ENCODE measurements at places on chromosomes 2 and 18.

DNA sequence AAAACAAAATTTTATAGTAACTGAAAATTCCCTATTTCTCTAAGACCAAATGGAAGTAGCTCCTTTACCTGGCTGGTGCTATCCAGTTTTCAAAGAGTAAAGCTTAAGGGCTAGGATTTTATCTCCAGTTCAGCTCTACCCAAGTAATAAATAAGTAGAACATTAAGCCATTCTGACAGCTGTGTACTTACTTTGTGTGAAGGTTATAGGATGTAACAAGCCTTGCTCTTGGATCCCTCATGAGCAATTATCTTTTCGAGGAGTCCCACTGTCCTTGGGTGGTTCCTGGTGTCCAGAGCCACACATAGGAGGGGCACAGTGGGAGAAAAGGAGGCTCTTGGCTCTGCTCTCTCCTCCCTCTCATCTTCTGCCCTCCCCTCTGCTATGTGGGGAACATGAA, 45.5 kb downstream of the KIF5C start:
- DNase-seq = no peak

- no peak for DNase-seq
Observed at GRCh38 chr2:200003444-200003843, 48.1 kb downstream of the MAIP1 start.

GRCh38 chr18:70292628-70293027, 3.8 kb downstream of the SOCS6 start:
- no peak for DNase-seq

- no peak for DNase-seq
Observed at GRCh38 chr18:48493434-48494230, 45.2 kb upstream of the CTIF start.

DNA sequence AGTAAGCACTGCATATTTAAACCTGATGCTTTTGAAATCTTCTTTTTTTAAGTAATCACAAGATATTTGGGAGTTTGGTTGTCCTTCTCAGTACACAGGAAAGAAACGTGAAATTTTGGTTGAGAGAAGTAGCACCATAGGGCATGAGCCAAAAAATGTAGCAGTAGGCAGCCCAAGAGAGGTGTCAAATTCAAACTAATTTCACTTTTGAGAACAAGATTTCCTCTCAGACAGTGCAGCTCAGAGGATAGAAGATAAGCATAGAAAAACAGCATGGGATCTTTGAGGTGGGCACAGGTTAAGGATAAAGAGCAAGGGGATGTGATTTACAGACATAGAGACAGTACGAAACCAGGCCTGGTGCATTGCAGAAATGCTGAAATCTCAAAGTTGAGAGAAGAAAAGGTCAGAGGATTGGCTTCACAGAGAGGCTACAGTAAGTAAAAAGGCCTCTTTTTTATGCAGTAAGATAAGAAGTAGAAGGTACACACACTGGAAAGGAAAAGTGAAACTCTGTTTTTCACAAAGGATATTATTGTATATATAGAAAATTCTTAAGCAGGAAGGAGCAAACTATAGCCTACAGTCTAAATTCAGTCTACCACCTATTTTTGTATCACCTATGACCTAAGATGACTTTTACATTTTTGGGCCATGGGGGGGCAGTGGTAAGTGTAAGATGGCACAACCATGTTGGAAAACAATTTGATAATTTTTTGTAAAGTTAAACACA, 89.8 kb downstream of the PKP4 start:
- no peak for DNase-seq

- DNase-seq = no peak
Observed at GRCh38 chr2:67694445-67694844, 297.3 kb downstream of the ETAA1 start.

- DNase-seq = no peak
Observed at GRCh38 chr2:232376713-232377112, 1.8 kb upstream of the ALPP start.

DNA sequence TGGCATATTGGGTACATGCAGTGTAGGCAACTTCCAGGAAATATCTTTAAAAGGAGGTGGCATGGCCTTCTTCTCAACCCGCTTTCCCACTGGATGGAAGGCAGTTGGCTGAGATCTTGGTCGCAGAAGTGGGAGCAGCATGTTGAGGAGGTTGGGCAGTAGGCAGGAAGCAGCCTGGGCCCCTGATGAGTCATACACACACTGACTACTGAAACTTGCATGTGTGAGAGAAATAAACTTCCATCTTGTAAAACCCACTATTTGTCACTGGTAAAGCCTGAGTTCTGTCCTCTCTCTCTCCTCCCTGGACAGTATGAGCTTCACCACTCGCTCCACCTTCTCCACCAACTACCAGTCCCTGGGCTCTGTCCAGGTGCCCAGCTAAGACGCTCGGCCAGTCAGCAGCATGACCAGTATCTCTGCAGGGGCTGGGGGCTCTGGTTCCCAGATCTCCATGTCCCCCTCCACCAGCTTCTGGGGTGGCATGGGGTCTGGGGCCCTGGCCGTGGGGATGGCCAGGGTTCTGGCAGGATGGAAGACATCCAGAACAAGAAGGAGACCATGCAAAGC, 233.8 kb upstream of the SPRED2 start:
- no peak for DNase-seq

DNA sequence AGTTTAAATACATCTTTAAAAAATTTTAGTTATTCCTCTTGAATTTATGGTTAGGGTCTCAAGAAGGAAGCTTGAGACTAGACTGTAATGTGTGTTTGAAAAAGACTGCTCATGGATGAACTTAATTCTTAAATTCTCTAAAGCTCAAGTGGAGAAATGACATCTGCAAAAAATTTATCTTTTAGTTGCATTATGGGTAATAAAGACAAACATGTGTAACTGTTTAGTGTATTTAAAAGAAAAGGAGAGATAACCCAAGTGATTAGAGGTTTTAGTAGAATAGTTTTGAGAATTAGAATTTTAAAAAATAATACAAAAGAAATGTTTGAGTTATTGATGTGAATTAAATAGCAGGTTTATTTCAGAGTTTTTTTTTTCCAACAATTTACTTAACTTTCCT, 36.7 kb downstream of the GALNT1 start:
- DNase-seq = no peak

DNA sequence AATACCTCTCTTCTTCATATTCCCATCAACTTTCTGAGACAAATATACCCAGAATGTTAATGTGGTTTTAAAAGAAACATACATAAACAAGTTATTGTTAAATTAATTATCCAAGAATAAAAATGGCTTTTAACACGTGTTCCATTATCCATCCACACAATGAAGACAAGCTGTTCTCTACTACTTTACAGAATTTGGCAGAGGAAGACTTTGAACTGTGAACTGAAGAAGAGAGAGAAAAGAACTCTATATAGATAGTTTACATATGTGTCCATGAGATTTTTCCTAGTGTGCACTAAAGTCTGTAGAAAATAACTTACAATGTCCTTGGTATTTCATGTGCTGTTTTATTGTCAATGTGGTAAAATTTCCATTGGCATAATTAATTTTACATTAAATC, 207.0 kb upstream of the COL3A1 start:
- no peak for DNase-seq

GRCh38 chr2:240555541-240556250, 2.1 kb downstream of the ANKMY1 start:
- no peak for DNase-seq

- DNase-seq = no peak
Observed at GRCh38 chr2:204545861-204546735, 823 bp downstream of the PARD3B start.

- DNase-seq = no peak
Observed at GRCh38 chr2:147709655-147710054, 135.2 kb upstream of the ACVR2A start.

DNA sequence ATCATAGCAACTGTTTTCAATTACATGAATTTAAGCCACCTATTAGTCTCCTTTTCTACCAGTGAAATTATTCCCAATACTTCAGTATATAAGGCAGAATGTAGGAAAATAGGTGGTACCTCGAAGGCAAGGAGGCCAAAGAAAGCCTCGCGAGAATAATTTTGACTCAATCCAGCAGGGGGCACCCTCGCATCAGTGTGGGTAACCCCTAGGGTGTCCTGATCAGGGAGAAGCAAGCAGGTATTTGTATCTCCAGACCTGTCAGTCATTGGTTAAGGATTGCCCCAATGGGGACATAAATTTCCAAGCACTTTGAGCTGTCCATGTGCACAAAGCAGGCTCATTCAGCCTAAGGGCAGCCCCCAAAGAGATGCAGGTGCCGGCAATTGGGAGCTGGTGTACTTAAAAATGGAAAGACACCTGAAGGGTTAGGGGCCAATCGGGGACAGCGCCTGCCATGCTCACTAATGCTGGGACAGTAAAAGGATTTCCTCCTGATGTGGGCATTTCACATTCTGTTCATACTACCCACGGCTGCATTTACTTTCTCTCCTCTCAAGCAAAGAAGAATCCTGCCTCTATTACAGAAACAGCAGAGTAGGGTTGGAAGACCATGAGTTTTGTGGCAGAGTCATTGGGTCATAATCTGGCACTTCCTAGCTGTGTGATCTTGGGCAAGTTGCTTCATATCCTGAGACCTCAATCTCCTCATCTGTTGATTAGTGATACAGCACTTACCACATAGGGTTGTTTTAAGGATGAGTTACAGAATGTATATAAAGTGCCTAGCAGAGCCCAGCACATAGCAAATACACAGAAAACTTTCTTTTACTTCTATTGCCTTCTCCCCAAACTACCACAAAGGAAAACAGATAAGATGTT, 136.1 kb downstream of the ICOS start:
- peak; percentile 23 for DNase-seq

DNA sequence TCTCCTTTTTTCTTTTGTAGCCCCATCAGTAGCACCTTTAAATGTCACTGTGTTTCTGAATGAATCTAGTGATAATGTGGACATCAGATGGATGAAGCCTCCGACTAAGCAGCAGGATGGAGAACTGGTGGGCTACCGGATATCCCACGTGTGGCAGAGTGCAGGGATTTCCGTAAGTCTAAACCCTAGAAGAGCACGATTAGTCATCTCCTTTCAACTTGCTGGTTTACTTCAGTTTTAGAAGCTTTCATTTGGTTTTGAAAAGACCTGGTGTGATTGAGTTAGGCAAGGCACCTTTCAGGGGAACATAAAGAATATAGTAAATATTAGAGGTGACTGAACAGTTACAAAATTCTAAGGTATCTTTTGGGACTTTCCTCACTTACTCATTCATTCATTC, 72.2 kb upstream of the TMEM87B start:
- DNase-seq = no peak

DNA sequence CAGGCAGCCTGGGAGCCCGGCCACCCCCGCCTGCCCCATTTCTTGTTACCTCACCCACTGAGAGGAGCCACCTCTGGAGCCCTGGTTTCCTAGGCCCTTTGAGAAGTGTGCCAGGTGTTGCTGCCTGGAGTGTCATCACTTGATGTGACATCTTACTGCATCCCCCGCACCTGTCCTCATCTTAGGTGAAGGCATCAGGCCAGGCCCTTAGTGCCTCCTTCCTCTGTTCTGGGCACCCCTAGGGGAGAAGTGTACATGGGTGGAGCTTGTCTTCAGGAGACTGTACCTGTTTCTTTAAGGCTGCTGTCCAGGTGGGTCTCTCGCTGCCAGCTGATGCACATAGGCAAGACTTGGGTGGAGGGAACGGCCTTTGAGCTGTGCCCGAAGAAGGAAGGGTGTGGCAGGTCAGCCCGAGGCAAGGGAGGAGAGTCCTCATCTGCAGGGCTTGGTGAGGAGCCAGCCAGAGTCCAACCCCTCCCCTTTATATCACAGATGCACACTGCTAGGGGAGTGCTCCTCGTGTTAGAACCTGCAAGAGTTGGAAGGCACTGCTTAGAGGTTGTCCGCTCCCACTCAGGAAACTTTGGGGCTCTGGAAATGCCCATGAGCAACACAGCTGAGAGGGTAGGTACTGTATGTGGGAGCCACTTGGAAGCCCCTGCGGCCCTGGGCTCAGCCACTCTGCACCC, 45.9 kb downstream of the NCK2 start:
- no peak for DNase-seq

DNA sequence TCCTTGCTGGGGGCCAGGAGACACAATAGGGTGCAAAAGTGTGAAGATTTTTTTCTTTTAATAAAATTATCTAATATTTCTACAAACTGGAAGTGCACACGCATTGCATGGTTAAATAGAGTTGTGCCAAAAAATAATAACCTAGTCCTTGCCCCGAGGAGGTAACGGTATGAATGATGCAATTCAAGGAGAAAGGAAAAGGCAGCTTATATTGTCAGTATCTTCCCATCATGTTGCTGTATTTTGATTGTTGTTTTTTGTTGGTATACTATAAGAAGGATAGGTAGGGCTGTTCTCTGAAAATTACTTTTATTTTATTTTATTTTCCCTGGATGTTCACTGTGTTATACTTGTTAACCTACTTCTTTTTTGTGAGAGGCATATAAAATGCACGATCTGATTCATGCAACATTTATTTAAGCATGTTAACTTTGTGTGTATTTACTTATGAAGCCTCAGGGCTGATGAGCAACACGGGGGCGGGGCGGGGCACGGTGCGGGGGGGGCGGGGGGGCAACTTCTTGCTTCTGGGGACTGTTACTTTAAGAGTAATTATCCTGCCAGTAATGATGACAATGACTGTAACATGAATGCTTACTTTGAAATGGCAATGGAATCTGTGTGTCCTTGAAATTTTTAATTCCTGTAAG, 118.6 kb downstream of the AQP4 start:
- no peak for DNase-seq

GRCh38 chr2:151556121-151556520, 146.4 kb downstream of the RIF1 start:
- DNase-seq = no peak

- no peak for DNase-seq
Observed at GRCh38 chr2:112821142-112821541, 15.4 kb downstream of the IL1B start.
